Stimulated activated CD8-positive, alpha-beta memory T cell treated with anti-CD3 and anti-CD28 coated beads, Interleukin-4, amount 100 ng/mL, for 4 hours (primary cell): ENCODE measurements at places on chromosomes 1 and 21.
A peak's percentile ranks its signal among the peaks of the same experiment; 100 is the strongest.

DNA sequence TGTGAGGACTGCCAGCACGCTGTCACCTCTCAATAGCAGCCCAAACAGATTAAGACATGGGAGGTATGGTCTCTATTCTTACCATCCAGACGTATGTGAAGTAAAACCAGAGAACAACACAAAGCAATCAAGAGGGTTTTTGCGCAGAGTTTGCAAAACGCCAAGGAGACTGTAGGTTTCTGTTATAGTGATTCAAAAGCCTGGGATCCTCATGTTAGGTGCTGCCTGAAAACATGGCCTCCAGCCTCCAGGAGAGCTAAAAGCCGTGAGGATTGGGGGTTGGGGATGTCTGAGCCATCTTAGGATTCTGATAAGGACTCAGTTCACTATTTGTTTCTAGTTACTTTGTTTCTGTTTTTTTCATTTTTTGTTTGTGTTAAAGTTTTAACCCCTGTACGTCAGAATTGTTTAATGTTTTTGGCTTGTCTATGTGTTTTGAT is 4.2 kb upstream of the CCT8 start:
- no peak for DNase-seq

DNA sequence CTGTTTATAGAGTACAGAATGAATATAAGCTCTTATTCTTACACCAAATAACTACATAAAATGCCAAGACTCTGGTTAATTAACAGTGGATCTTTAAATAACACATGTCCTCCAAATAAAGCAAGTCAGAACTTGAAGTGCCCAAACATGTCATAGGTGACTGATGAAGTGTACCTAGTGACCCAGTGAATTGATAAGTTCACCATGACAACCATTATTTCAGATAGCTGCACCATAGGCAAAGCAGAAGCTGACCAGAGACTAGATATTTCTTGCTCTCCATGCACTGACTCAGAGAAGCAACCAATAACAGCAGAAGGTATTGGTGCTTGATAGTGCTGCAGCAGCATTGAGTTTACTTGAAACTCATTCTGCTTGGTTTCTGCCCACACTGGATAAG is 192.1 kb downstream of the DUSP10 start:
- no peak for DNase-seq

DNA sequence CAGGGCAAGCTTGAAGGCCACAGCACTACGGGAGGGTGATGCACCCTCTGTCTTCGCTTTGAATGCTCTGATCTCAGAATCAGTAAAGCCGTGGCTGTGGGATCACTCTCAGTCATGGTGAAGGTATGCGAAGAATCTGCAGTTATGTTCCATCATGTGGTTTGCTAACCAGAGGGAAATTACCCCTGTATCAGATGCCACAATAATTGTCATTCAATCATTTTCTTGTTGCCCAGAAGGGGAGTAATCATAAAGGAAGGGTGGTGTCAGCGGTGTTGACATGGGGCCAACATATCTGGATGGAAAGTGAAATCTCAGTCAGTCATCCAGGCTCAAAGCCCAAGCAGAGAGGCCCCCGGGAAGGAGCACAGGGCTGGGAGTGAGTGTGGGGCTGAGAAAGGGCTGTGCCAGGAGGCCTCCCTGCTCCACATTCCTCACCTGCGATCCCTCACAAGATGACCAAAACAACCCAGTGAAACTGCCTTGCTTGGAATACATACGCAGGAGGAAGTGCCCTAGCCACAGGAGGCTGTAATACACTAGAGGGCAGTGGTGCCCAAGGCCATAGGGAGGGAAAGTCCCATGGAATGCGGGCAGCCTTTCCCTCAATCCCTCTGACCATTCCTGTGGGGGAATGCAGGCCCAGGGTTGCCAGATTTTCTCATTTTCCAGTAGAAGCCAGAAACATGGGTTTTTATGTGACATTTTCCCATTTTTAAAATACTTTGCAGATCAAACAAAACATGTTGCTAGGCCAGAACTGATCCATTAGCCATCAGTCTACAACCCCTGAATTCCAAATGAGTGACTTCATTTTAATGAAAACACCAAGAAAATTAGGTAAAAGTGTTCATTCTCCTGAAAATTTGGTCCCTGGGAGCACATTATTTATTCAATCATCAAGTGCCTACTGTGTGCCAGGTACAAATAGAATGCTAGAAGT is 95.7 kb upstream of the VANGL1 start:
- DNase-seq: no peak

- DNase-seq: no peak
Measured at GRCh38 chr21:44533891-44534627, 5.9 kb downstream of the KRTAP10-1 start.

GRCh38 chr1:151485685-151486255 is 25.4 kb upstream of the CGN start:
- DNase-seq: no peak

GRCh38 chr1:200793677-200794076 is 55.0 kb downstream of the CAMSAP2 start:
- DNase-seq: no peak

DNA sequence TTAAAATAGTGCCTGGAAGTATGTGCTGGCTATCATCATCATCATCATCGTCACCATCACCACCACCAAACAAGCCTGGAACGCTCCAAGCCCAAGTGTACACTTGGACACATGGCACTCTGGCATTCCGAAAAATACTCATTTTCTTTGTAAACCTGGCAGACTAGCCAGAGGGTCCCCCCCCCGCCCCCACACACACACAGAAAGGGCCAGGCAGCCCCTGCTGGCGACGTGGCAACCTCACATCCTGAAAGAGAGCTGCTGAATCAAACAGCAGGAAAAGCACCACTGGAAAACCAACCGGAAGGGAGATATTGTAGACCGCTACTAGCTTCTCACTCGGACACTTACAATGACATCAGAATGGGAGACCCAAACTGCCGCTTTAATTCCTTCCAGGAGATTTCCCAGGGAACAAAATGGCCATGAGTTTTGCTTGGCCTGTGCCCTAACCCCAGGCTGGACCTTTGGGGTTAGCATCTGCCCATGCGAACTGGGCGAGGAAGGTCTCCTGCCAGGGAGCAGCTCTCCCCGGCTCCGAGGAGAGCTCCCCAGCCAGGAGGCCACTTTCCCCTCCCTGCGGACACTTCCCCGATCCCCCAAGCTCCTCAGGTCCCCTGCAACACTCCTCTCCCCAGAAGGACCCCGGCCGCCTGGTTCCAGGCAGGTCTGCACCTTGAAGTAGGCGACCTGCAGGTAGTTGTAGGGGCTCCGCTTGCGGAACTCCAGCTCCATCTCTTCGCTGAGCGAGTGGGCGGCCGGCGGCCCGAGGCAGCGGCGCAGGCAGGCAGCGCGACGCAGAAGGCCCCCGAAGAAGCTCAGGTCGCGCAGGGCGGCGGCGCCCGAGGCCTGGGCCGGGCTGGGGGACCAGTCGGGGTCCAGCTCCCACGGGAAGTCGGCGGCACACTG is 742 bp downstream of the P3H1 start:
- DNase-seq: peak; percentile 20

DNA sequence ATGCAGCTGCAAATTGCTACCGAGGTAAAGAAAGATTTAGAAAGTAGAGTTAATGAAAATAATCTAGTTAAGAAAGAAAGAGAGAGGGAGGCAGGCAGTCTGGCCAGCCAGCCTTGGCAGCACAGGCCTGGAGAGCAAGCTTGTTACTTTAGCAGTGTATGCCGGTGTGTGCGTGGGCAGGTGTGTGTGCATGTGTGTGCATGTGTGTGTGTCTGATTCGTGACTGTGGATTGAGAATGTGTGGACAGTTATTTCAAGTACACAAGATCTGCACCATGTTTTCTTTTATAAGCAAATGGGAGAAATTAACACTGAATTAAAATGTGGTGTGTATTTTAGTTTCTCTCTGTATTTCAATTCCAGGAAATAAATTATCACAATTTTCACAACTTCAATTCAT is 211.6 kb downstream of the DSCAM start:
- DNase-seq: no peak

DNA sequence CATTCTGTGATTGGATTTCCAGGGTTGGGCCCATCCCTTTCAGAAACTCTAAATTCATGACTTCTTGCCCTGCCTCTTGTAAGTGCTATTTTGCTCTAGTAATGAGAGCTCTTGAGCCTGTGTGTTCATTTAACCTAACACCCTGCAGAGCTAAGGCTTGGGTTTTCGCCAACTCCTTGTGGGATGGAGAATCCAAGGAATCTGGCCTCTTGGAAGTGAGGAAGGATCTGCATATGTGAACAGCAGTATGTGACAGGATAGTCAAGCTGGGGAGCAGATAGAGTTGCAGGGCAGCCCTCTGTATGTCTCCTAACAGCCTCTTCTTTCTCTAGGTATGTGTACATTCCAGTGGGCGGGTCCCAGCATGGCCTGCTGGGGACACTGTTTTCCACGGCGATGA is 258.9 kb downstream of the HHAT start:
- DNase-seq: no peak

DNA sequence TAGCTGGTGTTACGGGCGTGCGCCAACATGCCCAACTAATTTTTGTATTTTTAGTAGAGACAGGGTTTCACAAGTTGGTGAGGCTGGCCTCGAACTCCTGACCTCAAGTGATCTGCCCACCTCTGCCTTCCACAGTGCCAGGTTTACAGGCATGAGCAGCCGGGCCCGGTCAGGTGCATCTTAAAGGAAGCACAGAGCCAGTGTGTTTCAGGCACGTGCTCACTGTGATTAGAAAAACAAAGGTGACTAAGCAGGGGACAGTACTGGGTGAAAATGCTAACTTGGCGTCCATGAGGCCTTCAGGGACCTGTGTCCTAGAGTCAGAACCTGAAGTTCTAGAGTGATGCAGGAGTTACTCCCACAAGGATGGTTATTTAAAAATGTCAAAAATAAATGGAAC is 60.0 kb upstream of the GJA8 start:
- no peak for DNase-seq

DNA sequence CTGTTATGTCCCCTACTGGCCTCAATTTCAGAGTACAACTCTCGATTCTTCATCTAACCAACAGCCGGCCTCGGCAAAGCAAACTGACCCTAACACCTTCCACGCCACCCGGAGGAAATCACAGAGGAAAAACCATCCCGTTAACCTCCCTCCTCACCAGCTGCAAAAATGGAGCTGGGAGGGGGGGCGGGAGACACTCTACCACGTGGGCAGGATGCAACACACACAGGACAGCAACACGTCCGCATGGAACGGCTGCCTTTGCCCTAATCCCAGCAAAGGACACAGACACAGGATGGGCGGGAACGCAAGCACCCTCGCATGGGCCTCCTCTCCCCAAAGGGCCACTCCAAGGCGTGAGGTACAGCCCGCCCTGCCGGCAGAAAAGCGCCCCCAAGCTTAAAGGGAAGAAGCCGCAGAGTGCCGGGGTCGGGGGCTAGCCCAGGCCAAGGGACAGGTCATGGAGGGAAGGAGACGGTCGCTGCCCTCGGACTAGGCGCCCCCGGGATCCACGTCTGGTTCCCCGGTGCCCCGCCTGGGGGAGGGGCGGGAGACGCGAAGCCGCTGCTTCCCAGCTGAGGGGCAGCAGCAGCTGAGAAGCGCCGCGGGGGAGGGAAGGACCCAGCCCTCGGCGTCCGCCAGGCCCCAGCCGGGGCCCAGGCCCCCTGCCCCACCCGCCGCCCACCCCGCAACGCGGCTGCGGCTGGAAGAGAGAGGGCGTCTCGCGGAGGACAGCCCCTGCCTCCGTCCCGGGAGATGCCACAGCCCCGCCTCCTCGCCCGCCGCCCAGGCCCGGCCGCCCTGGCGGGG is 590 bp downstream of the FOXJ3 start:
- DNase-seq: peak; percentile 8

- no peak for DNase-seq
Measured at GRCh38 chr1:221284028-221284427, 404.8 kb downstream of the HLX start.

- DNase-seq: no peak
Measured at GRCh38 chr1:91121366-91121765, 99.5 kb upstream of the ZNF644 start.

GRCh38 chr1:8425150-8425780 is 107.4 kb downstream of the SLC45A1 start:
- DNase-seq: no peak

- DNase-seq: no peak
Measured at GRCh38 chr1:12183095-12183794, 16.5 kb downstream of the TNFRSF1B start.

DNA sequence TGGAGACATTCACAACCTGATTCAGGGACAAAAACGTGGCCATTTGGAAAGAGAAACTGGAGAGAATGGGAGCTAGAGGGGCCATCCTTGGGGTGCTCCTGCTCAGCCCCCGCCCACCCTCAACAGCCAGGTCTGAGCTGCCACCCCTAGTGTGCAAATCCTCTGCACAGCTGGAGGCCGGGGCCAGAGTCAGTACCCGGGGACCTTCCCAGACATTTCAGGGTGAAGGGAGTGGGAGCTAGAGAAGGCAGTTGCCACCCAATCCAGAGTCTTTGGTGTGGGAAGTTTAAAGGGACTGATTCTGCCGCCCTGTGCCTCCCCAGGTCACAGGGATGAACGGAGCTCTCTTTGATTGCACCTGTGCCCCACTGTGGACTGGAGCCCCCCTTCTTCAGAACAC is 397.4 kb downstream of the MATN1 start:
- no peak for DNase-seq

- no peak for DNase-seq
Measured at GRCh38 chr21:29034678-29035077, 10.2 kb downstream of the USP16 start.

- DNase-seq: no peak
Measured at GRCh38 chr1:18233176-18233864, 125.7 kb downstream of the IGSF21 start.

- no peak for DNase-seq
Measured at GRCh38 chr1:206067486-206068227, 14.7 kb downstream of the RHEX start.

DNA sequence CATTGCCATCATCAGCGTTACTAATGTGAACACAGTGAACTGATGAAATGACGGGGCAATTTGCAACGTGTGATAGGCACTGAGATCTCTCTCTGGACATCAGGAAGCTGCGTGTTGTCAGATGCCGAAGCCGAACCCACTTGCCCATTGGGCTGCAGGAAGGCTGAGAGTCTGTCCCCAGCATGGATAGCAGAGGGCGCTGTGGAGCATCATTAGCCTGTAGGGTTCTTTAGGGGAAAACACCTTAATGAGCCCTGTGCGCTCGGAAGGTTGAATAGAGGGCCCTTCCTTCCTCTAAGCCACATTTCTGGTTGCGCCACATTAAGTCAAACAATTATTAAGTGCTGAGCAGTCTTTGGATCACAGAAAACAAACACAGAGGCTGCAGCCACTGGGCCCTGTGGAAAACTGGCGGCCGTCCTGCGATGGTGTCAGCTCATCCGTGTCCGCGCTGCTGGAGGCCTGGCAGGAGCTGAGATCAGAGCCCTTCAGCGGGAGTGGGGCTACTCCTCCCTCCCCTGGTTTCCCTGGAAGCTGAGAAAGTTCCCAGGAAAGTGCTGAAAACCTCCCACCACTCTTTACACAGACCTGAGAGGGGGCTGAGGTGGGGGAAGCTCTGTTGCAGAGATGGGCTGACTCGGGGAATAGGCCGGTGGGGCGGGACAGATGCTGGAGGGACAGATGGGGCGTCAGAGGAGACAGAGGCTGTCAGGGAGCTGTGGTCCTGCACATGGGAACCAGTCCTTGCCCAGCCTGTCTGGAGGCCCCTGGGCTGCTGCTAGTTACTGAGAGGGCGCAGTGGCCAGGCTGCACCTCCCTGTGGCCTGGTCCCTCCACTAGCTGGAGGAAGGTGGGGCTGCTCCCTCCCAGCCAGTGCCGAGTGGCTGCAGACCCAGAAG is 12.7 kb downstream of the TFF2 start:
- DNase-seq: peak; percentile 58
